NCI-H1694 treated with DMSO at 0.1 percent for 48 hours (cell line): ENCODE measurements at places on chromosomes 6 and 20.

GRCh38 chr6:52303178-52303577, 18.6 kb upstream of the MCM3 start:
- DNase-seq: no peak

GRCh38 chr6:150196942-150197745, 54.3 kb downstream of the PPP1R14C start:
- DNase-seq: no peak

- DNase-seq: no peak
Observed at GRCh38 chr6:169045486-169045885, 208.2 kb downstream of the THBS2 start.

GRCh38 chr6:35173044-35173426, 31.9 kb upstream of the TCP11 start:
- DNase-seq: no peak

- DNase-seq: peak; percentile 49
Observed at GRCh38 chr6:26026833-26027490, 60.3 kb upstream of the HFE start.

GRCh38 chr6:52965380-52965779, 29.7 kb downstream of the GSTA4 start:
- DNase-seq: no peak

- no peak for DNase-seq
Observed at GRCh38 chr20:36447101-36447500, 94.2 kb upstream of the MYL9 start.
